GDM1 (cell line): ENCODE measurements at places on chromosomes 2 and 18.

GRCh38 chr2:83055376-83056010, 1403.6 kb downstream of the SUCLG1 start:
- DNase-seq = no peak

DNA sequence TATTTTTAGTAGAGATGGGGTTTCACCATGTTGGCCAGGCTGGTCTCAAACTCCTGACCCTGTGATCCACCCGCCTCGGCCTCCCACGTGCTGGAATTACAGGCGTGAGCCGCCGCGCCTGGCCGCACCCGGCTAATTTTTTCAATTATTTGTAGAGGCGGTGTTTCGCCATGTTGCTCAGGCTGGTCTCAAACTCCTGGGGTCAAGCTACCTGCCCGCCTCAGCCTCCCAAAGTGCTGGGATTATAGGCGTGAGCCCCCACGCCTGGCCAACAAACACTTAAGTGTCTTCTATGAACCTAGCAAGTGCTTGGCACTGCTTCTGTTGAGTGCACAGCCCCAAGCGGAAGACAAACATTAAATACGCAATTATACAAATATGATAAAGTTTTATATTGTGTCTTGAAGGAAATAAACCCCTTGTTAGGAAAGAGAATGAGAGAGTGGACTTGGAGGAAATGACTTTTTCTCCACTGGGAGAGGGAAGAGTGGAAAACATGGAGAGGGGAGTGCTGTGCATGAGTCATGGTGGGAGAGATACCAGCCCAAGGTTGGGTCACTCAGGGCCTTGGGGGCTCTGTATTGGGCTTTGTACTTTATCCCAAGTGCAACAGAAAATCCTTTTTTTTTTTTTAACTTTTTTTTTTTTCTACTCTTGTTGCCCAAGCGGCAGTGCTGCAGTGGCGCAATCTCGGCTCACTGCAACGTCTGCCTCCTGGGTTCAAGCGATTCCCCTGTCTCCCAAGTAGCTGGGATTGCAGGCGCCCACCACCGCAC, 41.4 kb upstream of the ACTR2 start:
- DNase-seq = no peak

DNA sequence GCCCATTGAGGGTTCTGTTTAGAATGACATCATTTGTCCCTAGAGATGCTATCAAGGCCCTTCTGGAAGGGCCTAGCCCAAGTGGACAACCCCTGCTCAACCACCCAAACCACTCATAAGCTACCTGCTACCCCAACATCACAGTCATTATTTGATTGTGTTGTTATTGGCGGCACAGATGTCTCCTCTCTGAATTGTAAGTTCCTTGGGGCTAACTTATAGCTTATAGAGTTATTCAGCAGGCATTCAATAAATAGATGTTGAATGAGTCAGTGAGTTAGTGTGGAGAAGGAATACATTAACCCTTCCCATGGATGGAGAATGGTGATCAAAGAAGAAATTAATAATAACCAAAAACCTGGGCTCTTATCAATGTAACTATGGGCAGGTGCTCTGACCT, 80.0 kb downstream of the ACAA2 start:
- DNase-seq = no peak

DNA sequence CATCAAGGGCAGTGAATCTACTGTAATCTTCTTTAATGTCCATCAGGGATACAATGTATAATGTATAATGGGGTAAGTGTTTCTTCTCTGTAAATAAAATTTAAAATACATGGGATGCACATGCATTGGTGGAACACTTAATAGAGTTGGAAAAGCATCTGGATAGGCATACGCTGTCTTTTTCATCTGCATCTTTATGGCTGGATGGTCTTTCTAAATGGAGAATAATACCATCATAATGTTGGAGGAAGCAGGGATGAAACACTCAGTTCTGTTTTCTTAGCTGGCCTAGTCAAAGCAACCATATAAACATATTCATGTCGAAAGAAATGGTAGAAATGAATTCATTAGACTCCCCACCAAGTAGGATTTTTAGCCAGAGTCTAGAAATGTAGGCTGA, 202.8 kb downstream of the CDCA7 start:
- no peak for DNase-seq

DNA sequence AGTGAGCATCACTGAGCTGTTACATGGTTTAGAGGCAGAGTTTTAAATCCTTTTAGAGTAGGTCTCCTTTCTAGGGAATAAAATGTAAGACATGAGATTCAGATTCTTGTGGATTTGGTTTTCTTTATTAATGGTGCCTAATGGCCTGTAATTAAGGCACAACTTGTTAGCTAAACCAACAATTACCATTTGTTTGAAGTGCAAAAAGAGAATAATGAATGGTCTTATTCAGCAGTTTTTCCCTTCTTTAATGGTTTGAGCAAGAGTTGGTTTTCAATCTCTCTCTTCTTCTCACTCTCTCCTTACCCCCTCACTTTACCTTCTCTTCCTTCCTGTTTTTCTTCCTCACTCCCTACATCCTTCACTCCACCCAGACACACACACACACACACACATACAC, 312.2 kb upstream of the TRIB2 start:
- no peak for DNase-seq

GRCh38 chr2:65922794-65923193, 490.4 kb upstream of the SPRED2 start:
- DNase-seq = no peak

- no peak for DNase-seq
Observed at GRCh38 chr18:58201268-58201667, 157.2 kb downstream of the NEDD4L start.

DNA sequence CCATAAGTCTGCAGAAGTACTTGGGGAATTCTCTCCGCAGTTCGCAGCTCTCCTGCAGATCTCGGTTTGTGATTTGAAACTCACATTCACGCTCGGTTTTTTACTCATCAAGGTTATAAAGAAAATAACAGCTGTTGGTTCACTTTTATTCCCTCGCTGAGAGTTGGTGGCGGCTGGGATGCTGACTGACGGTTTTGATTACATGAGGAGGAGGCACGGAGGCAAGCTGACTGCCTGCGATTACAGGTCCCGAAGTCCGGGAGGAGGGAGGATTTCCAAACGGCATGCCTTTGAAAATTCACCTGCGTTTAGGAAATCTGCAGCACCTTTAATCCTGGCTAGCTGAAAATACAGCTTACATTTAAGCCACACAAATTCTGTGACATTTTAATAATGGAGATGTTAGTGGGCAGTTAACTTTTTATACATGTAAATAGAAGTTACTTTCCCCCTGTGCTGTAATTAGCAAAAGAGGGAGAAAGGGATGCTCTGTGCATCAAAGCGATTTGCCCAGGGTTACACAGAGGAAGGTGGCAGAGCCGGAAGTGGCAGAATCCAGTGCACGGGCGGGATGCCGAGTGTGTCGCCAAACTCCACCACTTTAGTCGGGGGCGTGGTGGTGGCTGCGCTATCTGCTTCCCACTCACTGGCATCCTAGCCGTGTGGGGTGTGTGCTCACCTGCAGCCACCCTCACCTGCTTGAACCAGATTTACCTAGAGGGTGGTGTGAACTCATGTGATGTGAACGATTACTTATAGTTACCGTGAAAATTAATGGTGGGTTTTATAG, 14.7 kb downstream of the AGAP1 start:
- DNase-seq = no peak

GRCh38 chr18:79343567-79344207, 52.0 kb upstream of the NFATC1 start:
- no peak for DNase-seq
